ENCODE measurements at places on chromosomes 13 and 19.

GRCh38 chr13:36530861-36531590, 98.7 kb downstream of the CCNA1 start:
- DNase-seq = no peak

GRCh38 chr19:48819366-48819816, 8.6 kb upstream of the BCAT2 start:
- peak; percentile 97 for DNase-seq

- DNase-seq = no peak
Observed at GRCh38 chr13:101325423-101325822, 90.9 kb downstream of the NALCN start.

DNA sequence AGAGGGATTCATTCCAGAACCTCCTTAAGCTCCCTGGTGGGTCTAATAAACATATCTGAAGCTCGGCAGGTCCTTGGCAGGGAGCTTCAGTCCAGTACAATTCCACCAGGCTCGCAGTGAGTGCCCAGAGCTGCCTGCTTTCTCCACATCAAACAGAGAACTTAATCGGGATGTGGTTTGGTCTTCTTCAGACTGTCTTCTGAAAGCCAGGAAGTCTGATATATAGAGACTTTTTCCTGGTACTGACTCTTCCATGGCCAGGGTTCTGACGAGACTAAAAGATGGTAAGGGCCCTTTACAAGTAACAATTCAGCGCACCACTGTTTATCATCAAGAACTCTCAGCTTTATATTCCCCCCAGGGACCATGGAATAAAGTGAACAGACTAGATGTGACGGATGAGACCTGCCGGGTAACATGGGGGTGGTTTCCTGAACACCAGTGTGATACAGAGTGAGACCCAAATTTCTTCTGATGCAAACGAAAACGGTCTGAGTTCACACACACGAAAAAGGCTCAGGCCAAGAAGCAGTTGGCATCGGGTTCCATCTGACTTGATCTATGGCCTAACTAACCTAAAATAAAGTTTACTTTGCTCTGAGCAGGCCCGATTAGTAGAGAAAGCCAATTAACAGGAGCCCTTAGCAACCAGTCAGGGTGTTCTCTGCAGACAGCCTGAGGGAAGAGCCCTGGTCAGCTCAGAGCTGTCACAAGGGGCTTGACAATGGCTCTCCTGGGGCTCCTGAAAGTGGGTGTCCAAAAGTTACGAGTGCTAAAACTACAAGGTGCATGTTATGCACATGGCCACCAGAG, 29.0 kb downstream of the RANBP3 start:
- DNase-seq = no peak

DNA sequence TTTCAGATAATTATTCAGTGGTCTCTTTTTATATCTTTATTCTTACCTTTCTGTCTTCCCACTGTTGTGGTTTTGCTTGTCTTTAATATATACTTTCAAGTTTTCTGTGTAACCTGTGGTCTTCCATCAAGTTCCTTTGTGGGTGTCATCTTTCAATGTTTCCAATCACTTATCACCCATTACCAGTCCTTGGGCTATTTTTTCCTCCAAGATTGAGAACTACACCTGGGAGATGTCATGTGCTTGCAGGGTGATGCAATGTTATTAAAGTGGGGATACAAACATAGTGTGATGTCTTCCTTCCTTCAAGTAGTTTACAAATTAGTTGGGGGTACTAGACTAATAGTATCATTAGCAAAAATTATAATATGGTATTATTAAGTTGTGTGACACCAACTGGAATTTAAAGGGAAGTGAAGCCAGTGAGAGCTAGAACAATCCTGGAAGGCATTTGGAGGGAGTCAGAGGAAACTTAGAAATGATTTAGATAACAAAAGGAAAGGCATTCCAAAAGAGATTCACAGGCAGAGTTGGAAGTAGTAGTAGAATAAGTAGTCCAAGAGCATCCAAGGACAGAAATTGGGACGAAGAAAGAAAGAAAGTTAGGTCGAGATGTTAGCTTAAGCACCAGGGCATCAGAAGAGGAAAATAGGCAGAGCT, 3.4 kb downstream of the FNDC3A start:
- DNase-seq = no peak

- DNase-seq = no peak
Observed at GRCh38 chr19:2610637-2611482, 91.6 kb downstream of the GNG7 start.

DNA sequence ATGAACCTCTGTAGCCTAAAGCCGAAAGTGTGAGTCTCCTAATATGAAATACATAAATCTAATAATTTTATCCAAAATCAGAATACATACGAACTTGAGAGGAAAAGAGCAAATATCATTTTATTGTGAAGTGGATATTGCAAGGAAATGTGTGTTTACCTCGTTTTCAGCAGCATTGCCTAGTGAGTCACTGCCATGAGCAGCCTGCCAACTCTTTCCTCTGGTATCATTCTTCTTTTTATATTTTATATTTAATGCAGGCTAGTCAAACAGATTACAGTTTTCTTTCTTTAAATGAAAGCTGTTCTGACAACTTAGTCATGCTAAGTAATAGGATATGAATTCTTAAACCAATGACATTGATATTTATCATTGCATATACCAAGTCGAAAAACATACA, 44.2 kb downstream of the EDNRB start:
- no peak for DNase-seq

DNA sequence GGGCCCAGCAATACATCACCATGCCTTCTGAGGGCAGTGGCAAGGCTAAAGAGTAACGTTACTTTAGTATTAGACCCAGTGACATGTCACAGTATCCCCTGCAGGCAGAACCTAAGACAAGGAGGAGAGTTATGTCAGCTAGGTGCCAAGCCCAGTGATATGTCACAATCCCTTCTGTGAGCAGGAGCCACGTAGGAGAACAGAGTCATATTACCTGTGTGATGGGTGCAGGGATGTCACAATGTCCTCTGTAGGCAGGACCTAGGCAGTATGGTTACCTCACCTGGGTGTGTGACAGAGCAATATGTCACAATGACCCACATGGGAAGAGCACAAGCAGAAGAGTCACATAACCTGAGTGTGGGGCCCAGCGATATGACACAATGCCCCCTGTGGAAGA, 121.8 kb downstream of the ZNF675 start:
- peak; percentile 42 for DNase-seq

GRCh38 chr19:15441317-15441716, 8.4 kb downstream of the WIZ start:
- no peak for DNase-seq

All from vagina (tissue), 2 donors.